ENCODE measurements at places on chromosomes 12 and 14.

GRCh38 chr12:110744151-110744571 lies 1.5 kb upstream of the PPP1CC start:
- no peak for DNase-seq

DNA sequence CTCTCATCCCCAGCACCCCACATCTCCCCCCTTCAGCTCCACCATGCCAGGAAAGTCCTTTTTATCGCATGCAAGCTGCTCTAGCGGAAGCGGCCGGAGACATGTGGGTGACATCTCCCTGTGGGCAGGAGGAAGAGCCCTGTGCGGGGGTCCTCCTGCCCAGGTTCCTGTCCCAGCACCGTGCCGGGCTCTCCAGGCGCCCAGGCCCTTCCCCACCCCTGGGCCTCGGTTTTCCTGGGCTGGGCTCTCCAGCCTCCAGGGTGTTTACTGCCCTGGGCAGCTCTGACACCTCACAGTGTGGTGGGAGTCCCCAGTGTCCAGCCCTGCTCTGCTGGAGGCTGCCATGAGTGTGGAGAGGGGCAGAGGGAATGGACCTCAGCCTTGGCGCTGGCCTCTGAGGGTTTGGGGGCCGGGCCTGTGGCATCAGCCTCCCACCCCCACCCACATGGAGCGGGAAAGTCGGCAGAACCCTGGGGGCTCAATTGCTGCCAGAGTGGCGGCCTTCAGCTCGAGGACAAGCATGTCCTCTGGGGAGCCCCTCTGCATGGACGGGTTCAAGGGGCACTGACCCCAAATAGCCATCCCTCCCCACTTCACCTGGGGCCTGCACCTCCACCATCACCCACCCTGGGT lies 16.9 kb downstream of the ASPG start:
- DNase-seq, result no peak

- no peak for DNase-seq
Observed at GRCh38 chr12:131438881-131439280, 272.0 kb upstream of the SFSWAP start.

DNA sequence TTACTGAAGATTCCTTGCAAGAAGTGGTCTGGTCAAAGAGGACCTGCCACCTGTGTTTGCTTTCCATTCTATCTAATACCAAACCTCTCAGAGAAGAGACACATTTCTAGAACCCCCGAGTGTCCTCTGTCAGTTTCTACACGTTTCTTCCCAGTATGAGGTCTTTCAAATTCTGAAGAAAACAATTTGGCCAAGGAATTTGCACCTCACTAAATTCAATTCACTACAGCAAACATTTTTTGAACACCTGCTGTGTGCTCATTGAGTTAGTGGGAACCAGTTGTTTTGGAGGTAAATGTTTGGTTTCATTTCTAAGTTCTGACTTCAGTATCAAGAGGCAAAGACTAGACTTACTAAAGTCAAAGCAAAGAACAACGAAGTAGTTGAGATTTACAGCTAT lies 19.4 kb downstream of the GPR19 start:
- no peak for DNase-seq

DNA sequence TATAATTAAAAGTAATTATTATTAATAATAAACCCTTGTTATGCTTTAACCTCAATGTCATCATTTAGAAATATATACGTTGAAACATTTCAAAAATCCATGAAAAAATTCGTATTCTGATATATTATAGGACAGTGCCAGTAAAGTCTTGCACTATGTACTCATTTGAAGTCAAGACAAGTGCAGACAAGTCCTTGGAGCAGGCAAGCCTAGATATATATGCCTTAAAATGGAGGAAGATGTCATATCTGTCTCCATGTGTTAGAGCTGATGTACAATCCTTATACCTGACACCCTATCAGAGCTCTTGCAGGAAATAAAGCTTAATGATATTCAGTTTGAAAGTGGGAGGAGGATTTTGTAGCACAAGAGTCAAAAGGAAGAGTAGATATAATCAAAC lies 310.4 kb downstream of the KCNH5 start:
- no peak for DNase-seq

DNA sequence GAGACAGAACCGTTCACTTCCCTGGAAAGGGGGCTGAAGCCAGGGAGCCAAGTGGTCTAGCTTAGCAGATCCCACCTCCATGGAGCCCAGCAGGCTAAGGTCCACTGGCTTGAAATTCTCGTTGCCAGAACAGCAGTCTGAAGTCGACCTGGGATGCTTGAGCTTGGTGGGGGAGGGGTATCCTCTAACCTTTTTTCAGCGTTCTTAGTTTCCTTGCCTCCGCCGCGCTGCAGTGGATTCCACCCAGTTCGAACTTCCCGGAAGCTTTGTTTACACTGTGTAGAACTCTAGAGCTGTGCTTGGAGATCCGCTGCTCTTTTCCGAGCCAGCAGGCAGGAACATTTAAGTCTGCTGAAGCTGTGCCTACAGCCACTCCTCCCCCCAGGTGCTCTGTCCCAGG lies 45.2 kb upstream of the FKBP4 start:
- no peak for DNase-seq

- DNase-seq, result no peak
Observed at GRCh38 chr12:89573051-89573810, 47.4 kb upstream of the POC1B start.

DNA sequence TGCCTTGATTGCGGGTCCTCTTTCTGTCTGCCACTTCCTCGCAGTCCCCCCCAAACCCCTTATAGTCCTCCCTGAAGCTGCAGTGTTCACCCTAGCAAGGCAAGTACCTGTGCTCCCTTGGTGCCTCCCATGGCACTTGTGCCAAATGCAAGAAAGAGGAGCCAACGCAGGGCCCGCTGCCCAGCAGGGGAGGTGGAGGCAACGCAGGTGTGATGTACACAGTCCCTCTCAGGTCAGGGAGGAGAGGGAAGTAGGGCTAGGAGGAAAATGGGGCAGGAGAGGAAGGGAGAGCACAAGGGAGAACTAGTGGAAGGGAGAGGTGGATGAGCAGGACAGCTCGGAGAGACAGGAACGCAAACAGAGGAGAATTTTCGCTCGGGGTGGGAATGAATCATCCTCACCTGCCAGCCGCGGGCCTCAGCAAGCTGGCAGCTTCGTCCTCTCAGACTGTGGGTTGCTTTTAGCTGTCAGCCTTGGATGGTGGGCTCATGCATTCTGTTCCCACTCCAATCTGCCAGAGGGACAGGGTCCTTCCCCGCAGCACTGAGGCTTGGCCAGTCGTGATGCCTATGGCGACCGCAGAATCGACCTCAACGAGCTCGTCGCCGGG lies 357.0 kb downstream of the CACNA1C start:
- DNase-seq, result no peak

DNA sequence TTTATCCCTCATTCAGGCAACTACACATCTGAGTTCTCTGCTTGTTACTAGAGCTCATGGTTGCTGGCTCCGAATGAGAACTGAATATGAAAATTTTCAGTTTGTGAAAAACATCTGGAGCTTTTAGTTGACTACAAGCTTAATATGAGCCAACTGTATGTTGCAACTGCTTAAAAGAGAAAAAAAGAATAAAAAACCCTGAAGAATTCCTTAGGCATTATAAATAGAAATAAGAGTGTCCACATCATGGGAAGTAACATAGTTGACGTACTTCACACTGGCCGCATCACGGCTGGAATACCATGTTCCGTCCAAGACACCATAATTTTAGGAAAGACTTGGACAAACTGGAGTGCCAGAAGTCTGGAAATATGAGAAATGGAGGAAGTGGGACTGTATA lies 57.9 kb downstream of the PDE3A start:
- no peak for DNase-seq

DNA sequence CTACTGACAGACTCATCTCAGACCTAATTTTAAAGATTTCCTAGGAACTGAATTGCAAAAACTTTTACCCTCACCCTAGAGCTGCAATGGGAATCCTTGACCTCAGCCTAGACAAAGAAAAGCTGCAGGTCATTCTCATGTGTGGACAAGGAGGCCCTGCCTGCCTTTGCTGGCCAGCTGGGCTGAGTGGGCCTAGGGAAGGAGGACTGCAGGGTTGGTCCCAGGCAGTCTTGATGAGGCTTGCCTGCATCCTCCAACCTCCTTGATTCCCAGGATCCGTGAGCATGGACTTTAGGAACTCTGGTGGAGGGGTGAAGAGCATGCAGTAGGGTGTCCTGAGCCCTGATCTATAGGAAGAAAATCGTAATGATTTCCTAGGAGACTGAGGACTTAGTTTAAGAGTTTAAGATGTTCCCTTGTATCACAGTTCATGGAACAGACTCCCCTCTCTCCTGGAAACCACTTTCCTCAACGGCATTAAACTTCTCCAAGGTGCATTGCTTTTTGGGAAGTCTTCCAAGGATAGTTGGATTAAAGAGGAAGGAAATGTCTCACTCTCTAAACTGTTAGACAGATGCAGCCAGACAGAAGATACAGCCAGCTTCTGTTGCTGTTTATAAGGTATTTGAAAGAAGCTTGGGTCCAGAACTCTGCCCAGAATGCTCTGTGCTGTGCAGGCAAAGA lies 55.4 kb upstream of the DDX11 start:
- DNase-seq, result no peak

DNA sequence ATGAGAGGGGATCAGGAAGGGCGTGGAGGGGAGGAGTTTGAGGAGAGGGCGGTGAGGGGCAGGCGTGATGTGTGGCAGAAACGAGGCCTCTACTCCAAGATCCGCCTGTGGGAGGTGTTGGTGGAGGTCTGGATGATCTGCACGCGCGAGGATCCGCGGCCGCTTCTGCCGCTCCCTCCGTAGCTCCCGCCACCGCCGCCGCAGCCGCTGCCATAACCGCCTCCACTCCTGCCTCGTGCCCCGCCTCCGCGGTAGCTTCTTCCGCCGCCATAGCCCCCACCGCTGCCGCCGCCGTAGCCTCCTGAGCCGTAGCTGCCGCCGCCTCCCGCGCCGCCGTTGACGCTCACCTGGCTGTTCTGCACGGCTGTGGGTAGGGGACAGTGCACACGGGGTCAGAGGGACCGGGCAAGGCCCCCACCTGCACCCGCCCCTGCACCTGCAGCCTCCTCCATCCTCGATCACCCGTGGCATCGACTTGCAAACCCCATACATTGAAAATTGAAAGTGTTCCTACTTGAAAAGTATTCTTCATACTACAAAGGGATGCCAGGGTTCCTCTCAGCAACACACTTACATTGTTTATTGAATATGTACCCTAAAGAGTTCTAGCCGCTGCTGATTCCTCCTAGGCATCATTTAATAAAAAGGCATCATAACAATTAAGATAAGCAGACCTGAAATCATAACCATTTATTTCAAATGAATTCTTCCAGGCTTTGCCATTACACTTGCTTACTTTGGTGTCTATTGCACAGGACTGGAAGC lies 11.1 kb upstream of the KRT1 start:
- no peak for DNase-seq

- no peak for DNase-seq
Observed at GRCh38 chr12:66537876-66538275, 141.0 kb downstream of the GRIP1 start.

DNA sequence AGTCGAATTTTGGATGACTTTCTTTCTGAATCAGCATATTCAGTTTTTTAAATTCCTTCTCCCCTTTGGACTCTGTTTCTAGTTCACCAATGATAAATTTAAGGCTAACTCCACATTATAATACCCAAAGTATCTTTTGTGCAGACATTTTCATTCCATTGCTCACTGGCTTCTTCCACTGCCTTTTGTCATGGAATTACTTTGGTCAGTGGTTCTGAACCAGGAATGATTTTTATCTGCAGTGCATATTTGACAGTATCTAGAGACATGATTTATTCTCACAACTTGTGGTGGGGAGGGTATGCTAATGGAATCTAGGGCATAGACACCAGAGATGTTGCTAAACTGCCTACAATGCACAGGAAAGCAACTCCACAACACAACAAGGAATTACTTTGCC lies 234.4 kb upstream of the PRKD1 start:
- DNase-seq, result no peak

- DNase-seq, result no peak
Observed at GRCh38 chr12:11777962-11778361, 128.5 kb downstream of the ETV6 start.

GRCh38 chr12:115611477-115611876 lies 666.0 kb downstream of the MED13L start:
- DNase-seq, result no peak

DNA sequence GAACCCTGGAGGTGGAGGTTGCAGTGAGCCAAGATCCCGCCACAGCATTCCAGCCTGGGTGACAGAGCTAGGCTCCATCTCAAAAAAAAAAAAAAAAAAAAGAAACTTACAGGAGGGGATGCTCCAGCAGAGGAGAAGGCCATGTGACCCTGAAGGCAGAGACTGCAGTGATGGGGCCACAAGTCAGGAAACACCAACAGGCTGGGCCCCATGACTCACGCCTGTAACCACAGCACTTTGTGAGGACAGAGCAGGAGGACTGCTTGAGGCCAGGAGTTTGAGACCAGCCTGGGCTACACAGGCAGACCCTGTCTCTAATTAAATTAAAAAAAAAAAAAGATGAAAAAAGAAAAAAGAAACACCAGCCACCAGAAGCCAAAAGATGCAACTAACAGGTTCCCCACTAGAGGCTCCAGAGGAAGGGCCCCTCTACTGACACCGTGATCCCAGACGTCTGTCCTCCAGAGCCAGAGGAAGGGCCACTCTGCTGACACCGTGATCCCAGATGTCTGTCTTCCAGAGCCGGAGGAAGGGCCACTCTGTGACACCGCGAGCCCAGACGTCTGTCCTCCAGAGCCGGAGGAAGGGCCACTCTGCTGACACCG lies 9.1 kb upstream of the GLT1D1 start:
- DNase-seq, result no peak

DNA sequence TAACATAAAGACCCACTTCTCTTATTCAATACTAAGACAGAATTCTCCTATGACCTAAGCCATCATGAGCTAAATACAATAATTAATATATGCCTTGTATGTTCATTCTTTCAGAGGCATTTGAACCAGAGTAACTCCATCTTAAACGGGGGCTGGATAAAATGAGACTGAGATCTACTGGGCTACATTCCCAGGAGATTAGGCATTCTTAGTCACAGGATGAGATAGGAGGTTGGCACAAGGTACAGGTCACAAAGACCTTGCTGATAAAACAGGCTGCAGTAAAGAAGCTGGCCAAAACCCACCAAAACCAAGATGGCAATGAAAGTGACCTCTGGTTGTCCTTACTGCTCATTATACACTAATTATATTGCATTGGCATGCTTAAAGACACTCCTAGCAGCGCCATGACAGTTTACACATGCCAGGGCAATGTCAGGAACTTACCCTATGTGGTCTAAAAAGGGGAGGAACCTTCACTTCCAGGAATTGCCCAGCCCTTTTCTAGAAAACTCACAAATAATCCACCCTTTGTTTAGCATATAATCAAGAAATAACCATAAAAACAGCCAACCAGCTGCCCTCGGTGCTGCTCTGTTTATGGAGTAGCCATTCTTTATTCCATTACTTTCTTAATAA lies 260.7 kb downstream of the SSPN start:
- DNase-seq, result no peak

- DNase-seq, result no peak
Observed at GRCh38 chr14:28152453-28153044, 614.0 kb upstream of the FOXG1 start.

GRCh38 chr12:14111230-14111865 lies 129.9 kb upstream of the GRIN2B start:
- DNase-seq, result peak; percentile 39

GRCh38 chr12:53170215-53170614 lies 10.3 kb upstream of the ZNF740 start:
- no peak for DNase-seq

- no peak for DNase-seq
Observed at GRCh38 chr14:49972131-49972671, 79.3 kb downstream of the ARF6 start.

GRCh38 chr12:27996761-27997160 lies 24.2 kb upstream of the PTHLH start:
- no peak for DNase-seq

- DNase-seq, result no peak
Observed at GRCh38 chr12:57813971-57814772, 4.4 kb downstream of the AVIL start.

GRCh38 chr12:111298582-111299436 lies 70.1 kb downstream of the PHETA1 start:
- peak; percentile 74 for DNase-seq
